ENCODE measurements at places on chromosomes 7 and 10.

DNA sequence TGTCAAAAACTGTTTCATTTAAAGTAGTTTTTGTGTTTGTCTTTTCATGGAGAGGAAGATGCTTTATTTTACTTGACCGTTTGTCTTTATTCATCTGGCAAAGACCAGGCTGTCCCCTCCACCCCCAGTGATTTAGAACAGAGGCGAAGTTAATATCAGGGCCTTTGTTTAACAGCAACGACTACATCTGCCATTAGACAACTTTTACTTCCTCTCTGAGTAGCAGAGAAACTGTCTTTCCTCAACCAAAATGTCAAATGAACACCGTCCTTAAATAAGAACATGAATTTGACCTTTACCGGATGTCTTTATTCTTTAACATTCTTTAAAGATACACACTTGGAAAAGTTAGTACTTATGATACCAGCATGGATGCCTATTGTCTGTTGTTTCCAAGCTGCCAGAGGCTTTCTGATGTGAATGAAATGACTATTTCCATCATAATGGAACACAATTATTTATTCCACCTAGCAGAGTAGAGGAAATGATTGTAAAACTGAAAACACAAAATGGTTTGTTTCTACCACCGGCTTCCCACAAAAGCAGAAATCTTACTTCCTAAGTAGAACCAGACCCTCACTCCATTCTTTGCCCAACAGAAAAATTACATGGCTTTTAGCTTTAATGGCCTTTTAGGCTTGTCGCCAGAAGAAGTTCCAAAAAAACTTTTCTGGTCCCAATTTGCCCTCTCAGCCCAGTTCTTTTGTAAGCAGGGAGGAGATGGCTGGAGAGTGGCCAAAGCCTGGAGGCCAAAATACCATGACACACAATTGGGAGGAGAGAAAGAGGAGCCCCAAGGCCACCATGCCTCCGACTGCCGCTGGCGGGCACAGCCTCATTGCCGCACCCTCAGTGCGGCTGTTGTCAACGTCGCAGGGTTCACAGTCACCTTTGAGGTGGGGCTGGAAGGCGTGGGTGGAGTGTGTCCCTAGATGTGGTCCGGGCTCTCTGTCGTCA lies 168.5 kb downstream of the TEX36 start:
- DNase-seq, result no peak

DNA sequence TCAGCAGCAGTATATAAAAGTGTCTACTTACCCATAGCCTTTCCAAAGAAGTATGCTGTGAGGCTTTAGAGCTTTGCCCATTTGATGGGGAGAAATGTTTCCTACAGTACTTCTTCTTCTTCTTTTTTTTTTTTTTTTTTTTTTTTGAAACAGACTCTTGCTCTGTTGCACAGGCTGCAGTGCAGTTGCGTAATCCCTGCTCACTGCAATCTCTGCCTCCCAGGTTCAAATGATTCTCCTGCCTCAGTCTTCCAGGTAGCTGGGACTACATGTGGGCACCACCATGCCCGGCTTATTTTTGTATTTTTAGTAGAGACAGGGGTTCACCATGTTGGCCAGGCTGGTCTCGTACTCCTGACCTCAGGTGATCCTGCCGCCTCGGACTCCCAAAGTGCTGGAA lies 101.7 kb upstream of the TMEM26 start:
- DNase-seq, result no peak

DNA sequence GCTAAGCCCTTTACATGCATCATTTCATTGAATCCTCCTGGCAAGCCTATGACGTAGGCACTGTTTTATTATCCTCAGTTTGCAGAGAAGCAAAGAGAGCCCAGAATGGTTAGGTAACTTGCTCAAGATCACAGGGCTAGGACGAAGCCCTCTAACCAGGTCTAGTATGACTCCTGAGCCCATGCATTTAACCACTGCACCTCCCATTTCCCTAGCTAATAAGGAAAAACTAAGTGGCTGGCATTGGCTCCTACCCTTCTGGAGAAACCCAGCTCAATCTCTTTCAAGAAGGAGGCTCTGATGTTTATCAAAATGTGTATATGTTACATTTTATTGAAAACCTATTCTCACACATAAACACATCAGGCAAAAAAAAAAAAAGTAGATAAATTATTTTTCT lies 19.8 kb downstream of the MYOF start:
- no peak for DNase-seq

- no peak for DNase-seq
These were observed 57.8 kb downstream of the TCF7L2 start for GRCh38 chr10:113007821-113008220.

All from NT2/D1 (cell line).